ENCODE measurements at places on chromosomes 7 and 10.

- no peak for DNase-seq
These were observed 95.8 kb upstream of the CREB5 start for GRCh38 chr7:28316489-28316888.

DNA sequence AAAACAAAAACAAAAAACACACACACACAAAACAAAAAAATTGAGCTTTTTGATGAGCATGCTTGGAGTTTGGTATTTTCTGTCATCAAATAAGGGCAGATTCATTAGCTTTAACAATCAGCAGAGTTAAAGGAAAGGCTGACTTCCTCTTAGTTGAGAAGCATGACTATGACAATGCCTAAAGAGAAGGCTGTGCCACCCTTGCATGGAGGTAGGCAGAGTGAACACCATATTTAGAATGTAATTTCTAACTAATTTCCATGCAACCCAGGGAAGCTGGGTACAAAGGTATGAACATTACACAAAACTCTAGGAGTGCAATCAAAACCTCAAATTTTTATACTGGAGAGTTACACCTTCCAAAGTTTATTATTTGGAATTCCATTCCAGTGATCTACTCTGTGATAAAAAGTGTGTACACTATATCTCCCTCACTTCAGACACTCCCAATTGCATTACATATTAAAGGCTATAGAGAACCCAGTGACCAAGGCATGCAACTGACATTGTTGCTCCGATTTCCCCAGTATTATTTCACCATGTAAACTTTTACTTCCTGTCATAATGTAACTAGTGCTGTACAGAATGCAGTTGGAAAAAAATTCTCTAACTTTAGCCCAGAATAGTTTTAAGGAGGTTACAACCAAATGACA lies 9.4 kb upstream of the CYCS start:
- DNase-seq = no peak

GRCh38 chr10:63115732-63116383 lies 17.3 kb upstream of the NRBF2 start:
- DNase-seq = no peak

DNA sequence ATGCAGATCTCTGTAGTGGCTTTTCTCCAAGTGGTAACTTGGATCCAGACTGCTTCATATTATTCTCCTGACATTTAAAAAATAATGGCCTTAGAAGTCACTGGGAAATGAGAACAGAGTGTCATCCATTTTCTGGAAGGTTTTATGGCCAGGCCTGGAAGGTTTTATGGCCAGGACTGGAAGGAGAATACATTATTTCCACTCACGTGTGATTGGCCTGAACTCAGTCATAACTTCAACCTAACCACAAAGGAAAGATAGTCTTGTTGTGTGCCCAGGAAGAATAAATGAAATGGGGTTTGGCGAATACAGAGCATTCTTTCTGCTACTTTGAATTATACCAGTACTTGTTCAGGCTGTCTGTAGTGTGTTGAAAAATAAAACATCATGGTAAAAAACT lies 360.9 kb downstream of the GPAM start:
- no peak for DNase-seq

DNA sequence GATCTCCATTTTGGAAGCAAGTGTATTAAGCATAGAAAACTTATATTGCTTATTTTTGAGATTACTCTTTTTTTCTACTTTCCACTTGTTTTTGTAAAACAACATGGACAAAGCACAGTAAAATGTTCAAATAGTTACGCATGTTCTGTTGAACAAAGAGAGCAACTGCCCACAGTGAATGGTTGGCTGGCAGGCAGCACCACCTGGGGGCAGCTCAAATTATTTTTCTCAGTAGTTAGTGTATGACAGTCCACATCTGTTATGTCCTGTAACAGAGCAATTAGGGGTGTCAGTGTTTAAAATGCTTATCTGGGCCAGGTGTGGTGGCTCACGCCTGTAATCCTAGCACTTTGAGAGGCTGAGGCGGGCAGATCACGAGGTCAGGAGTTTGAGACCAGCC lies 46.1 kb upstream of the CACUL1 start:
- peak; percentile 9 for DNase-seq
